Esophagus squamous epithelium (tissue), 5 donors: ENCODE measurements at places on chromosomes 1 and 21.

GRCh38 chr1:244920911-244921761, 56.8 kb upstream of the HNRNPU start:
- DNase-seq, result no peak

GRCh38 chr1:201876148-201876818, 12.4 kb upstream of the SHISA4 start:
- DNase-seq, result no peak

DNA sequence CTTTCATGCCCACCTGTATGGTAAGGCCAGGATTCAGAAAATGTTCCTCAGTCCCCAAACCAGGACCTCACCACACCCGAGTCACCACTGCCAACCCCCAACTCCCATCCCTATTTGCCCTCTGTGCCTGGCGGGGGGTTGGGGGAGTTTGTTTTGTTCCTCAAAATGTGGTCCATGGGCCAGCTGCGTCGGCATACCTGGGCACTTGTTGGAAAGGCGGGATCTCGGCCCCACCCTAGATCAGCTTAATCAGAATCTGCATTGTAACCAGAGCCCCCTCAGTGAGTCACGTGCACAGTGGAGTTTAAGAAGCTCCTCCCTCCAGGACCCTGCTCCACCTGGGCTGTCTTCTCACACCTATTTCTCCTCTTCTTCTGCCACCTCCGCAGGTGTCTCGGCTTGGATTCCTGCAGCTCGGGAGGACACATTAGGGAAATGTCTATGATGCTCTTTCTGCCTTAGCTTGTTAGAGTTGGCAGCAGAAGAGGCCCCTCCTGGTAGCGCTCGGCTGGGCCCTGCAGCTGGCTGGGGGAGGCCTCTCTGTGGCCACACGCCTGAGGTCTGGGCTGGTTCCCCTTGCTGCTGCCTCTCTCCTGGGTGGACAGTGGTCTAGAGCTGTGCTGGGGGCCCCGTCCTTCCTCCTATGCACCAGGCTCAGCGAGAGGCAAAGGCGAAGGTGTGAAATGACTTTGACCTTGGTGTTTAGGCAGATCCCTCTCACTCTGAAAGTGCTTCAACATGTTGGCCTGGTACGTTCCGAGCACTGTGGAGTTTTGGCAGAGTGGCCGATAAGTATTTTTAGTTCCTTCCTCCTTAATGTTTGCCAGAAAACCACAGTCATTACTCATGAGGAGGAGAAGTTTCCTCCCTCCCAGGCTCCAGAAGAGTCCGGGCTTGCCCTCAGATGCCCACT, 41.8 kb upstream of the CAMTA1 start:
- DNase-seq, result no peak

- DNase-seq, result no peak
Observed at GRCh38 chr1:41870076-41870562, 48.6 kb downstream of the HIVEP3 start.

- no peak for DNase-seq
Observed at GRCh38 chr1:169601096-169601881, 15.0 kb upstream of the F5 start.
